ENCODE measurements at places on chromosomes 7 and 10.

DNA sequence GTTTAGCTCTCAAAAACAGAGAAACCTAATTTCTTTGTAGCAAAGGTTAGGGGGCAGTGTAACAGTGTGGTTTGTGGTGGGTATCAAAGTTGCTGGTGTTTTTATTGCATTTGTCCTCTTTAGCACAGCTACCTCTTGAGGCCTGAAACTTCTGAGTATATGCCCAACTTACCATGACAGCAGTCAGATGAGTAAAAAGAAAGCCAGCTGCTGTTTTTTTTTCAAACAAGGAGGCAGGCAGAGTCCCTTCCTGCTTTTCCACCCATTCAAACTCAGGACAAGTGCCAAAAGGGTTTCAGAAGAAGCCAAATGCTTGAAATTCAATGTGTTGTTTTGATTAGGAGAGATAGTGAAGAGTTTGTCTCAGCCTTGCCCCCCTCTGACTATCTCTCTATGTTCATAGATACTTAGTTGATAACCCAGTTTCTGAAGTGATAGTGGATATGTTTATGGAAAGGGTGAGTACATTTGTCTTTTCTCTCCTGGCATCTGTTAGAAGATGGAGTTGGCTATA, 23.1 kb downstream of the GBF1 start:
- peak overlapping the region; percentile 75 for H3K27ac ChIP-seq
- H3K4me1 ChIP-seq = peaks cover 60% of the 10 kb centered on the region
- DNase-seq = no peak
- H3K4me3 ChIP-seq = no peak overlapping the region

DNA sequence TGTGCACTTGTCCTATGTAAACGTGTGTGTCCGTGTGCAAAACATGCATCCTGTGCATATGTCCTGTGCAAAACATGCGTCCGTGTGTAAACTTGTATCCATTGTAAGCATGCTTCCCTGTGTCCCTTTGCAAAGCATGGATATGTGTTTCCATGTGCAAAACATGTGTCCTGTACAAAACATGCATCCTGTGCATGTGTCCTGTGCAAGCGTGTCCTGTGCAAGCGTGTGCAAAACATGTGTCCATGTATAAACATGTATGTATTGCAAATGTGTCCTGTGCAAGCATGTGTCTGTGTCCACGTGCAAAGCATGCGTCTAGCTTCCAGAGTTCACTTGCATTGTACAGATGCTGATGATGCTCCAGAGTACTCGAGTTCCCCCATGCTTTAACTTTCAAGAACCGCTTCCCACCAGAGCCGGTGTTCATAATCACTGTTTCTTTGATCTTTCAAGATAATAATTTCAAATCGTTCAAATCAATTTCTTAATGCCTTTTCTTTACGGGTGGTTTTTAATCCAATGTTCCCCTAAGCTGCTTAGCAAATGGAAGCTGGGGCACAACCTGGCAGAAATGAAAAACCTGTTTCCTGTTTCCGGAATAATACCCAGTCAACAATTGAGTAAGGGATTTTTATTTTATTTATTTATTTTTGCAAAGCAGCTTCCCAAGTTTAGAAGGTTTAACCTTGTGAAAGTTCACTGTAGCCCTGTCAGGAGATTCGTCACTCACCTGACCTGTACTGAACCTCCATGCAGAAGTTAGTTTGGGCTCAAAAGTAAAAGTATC, 641 bp upstream of the ASB13 start:
- no peaks in the 10 kb centered on the region for H3K36me3 ChIP-seq
- DNase-seq = no peak
- peaks cover 10% of the 10 kb centered on the region for H3K4me1 ChIP-seq

- H3K4me1 ChIP-seq = no peaks in the 10 kb centered on the region
- H3K27ac ChIP-seq = no peak overlapping the region
- H3K27me3 ChIP-seq = peaks cover 12% of the 10 kb centered on the region
Measured at GRCh38 chr10:112246-112645, 23.0 kb upstream of the ZMYND11 start.

DNA sequence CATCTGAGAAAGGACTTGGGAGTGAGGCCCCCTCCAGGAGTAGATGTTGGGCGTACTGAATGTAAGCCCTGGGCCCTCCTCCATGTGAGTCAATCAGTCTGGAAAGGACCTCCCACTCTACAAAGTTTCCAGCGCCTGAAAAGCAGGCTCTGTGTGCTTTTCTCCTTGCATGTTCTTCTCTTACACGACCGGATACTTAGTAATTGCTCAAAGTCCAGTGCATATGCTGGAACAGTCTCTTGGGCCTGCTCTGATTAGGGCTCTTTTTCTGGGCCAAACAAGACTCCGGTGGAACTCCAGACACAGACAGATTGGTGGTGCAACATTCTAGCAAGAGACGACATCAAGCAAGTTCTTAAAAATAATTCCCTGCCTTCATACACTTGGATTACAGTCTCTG, 38.3 kb upstream of the RAPGEF5 start:
- H3K4me1 ChIP-seq = peaks cover 3% of the 10 kb centered on the region
- no peak for DNase-seq
- H3K4me3 ChIP-seq = no peak overlapping the region
- no peaks in the 10 kb centered on the region for H3K27me3 ChIP-seq
- H3K27ac ChIP-seq = no peak overlapping the region

GRCh38 chr7:98206451-98207330, 4.5 kb upstream of the BHLHA15 start:
- H3K36me3 ChIP-seq = peaks cover 24% of the 10 kb centered on the region
- no peaks in the 10 kb centered on the region for H3K27me3 ChIP-seq
- no peak for DNase-seq
- no peak overlapping the region for H3K27ac ChIP-seq

DNA sequence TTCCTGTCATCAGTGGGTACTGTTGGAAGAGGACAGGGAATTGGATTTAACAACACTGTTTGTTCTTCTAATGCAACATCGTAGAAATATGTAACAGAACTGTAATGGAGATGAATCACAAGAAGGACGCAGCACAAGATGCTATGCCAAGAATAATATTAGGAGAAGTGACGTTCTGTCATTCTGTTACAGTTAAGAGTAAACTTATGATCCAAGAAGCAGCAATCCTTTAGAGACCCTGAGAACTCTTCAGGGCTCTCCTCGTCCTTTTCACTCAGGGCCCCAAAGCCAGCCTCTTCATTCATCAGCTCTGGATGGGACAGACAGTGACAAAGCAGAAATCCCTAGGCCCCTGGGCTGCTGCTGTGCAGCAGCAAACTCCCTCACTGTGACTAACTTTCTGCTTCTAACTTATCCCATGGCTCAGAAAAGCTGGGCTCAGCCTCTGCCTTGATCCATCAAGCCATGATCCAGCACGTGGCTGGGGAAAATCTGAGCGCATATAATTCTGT, 8.7 kb upstream of the IL6 start:
- H3K27me3 ChIP-seq = peaks cover 7% of the 10 kb centered on the region
- H3K27ac ChIP-seq = no peak overlapping the region
- no peak overlapping the region for H3K4me3 ChIP-seq
- no peaks in the 10 kb centered on the region for H3K36me3 ChIP-seq
- no peak for DNase-seq
- peaks cover under 1% of the 10 kb centered on the region for H3K4me1 ChIP-seq

DNA sequence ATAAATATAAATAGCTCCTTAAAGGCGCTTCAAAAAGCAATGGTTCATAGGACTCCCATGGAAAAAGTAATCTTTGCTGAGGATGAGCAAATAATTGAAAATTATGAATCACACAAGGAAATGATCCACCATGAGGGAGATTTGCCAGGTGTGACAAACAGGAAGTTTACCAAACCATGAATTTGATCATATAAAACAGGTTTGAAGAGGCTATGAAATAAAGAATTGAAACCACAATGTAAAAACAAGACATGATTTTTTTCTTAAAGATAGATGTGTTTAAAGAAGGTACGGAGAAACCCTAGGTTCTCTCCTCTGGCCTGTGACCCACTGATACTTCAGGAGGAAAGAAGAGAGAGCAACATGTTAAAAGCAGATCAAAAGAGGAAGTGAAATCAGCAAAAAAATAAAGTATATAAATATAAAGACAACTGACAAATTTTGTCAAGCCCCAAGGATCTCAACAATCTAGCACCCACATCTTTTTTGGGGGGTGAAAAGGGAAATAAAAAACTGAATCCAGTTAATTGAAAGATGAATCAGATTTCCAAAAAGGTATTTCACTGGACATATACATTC, 111.3 kb upstream of the ASAH2 start:
- DNase-seq = no peak
- no peaks in the 10 kb centered on the region for H3K36me3 ChIP-seq
- no peak overlapping the region for H3K27ac ChIP-seq
- no peak overlapping the region for H3K4me3 ChIP-seq
- H3K27me3 ChIP-seq = no peaks in the 10 kb centered on the region

DNA sequence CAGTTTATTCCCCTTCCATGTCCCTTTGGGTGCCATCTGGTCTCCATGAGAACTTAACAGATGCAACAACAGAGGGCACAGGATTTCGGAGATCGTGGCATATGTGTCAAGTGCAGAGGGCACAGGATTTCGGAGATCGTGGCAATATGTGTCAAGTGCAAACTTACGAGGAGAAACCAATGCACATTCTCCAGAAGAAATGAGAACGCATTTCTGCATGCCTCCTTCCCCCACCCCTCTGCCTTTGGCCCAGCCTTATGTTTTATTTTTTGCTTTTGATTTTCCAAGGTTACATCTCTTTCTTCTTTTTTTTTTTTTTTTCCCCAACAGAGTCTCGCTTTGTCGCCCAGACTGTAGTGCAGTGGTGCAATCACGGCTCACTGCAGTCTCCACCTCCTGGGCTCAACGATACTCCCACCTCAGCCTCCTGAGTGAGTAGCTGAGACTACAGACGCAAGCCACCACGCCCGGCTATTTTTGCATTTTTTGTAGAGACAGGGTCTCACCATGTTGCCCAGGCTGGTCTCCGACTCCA, 586 bp upstream of the ANKRD26 start:
- peaks cover 33% of the 10 kb centered on the region for H3K36me3 ChIP-seq
- peaks cover 43% of the 10 kb centered on the region for H3K4me1 ChIP-seq
- peak; percentile 9 for DNase-seq
- peak overlapping the region; percentile 96 for H3K4me3 ChIP-seq
- peak overlapping the region; percentile 96 for H3K27ac ChIP-seq
- H3K27me3 ChIP-seq = no peaks in the 10 kb centered on the region

DNA sequence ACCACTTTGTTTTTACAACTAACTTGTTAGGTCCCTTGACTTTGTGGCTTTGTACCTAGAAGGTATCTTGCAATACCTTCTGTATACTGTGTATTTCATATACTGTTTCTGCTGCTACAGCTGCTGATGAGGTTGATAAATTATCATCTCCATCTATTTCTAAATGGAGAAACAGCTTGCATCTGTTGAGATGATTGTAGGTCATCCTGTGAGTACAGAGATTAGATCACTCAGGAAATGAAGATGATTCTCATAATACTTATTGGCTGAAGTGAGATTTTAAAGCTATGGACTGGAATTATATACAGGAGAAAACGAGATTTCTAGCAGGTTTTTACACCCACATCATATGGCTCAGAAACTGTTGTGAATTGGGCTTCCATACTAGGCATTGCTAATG, 280.5 kb downstream of the KCND2 start:
- H3K27ac ChIP-seq = no peak overlapping the region
- DNase-seq = no peak

DNA sequence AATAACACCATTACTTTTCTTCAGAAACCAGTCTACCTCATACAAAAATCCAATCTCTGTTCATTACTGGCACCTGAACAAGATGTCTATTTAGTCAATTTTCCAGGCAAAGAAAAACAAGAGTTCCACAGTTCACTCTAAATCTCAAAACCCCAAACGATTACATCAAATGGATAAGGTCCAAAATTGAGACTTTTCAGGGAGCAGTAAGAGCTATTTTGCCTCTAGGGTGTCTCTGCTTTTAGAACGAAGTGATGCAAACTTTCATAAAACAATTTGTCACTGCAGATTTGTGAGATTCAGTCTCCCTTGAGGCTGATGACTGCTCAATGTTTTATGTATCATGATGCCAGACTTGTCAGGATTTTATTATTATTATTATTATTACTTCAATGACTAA, 937.0 kb upstream of the PHF14 start:
- no peaks in the 10 kb centered on the region for H3K36me3 ChIP-seq
- H3K4me1 ChIP-seq = no peaks in the 10 kb centered on the region
- no peak overlapping the region for H3K4me3 ChIP-seq
- H3K27ac ChIP-seq = no peak overlapping the region

DNA sequence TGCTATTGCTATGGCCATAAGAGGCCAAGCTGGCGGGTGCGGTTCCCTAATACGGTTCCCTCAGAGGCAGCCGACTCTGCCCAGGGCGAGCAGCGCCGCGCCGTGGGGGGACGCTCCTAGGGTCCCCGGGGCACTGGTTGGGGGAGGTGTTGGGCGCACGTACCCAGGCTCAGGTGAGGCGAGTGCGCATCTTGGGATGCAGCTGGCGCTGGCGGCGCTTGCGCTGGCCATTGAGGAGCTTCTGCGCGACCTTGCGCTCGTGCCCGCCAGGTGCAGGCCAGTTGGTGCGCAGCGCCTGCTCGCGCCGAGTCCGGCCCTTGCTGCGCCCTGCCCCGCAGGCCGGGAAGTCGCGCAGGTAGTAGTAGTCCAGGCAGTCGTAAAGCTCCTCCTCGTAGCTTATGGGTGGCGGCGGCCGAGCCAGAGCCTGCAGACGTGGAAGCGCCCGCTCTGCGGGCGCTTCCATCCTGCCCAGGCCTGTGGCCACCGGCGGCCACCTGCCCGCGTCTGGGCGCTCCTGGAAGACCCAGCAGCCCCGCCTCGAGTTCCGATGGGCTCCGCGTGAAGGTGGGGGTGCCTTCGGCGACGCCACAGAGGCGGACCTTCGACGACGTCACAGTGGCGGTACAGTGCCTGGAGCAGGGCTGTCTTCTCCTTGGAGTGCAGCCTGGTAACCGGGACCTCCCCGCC, at the start of gene NUPR2:
Gene NUPR2, minus strand, starts transcription at position 566 of the 687 bp plus-strand sequence. Its CDS starts 103 bp downstream, at position 463.
- H3K4me3 ChIP-seq = no peak within 1 kb of the TSS
- no peak within 1 kb of the TSS for H3K27ac ChIP-seq
- H3K36me3 ChIP-seq = peaks cover 2% of the 10 kb centered on the region
- peaks cover 21% of the 10 kb centered on the region for H3K27me3 ChIP-seq
- no peak for DNase-seq

- peaks cover 41% of the 10 kb centered on the region for H3K36me3 ChIP-seq
- peaks cover 50% of the 10 kb centered on the region for H3K4me1 ChIP-seq
- no peak overlapping the region for H3K27ac ChIP-seq
- no peaks in the 10 kb centered on the region for H3K27me3 ChIP-seq
Measured at GRCh38 chr7:155648752-155649339, 4.4 kb downstream of the RBM33 start.

- H3K27ac ChIP-seq = no peak overlapping the region
- H3K4me3 ChIP-seq = no peak overlapping the region
- H3K27me3 ChIP-seq = peaks cover 62% of the 10 kb centered on the region
Measured at GRCh38 chr7:24729365-24730017, 27.8 kb downstream of the GSDME start.

- no peaks in the 10 kb centered on the region for H3K36me3 ChIP-seq
- no peak overlapping the region for H3K27ac ChIP-seq
- H3K27me3 ChIP-seq = peaks cover 8% of the 10 kb centered on the region
- H3K4me1 ChIP-seq = no peaks in the 10 kb centered on the region
Measured at GRCh38 chr7:113404245-113404644, 285.9 kb upstream of the SMIM30 start.

All from effector memory CD8-positive, alpha-beta T cell (primary cell).